HEK293T (cell line): ENCODE measurements at places on chromosomes 5 and 9.

- DNase-seq, result no peak
Observed at GRCh38 chr9:102309379-102309778, 570.9 kb upstream of the GRIN3A start.

- DNase-seq, result no peak
Observed at GRCh38 chr9:28378231-28378630, 805.0 kb upstream of the C9orf72 start.

GRCh38 chr5:37751227-37751626 lies 88.6 kb downstream of the GDNF start:
- no peak for DNase-seq

GRCh38 chr5:17154211-17154996 lies 63.0 kb upstream of the BASP1 start:
- DNase-seq, result no peak

DNA sequence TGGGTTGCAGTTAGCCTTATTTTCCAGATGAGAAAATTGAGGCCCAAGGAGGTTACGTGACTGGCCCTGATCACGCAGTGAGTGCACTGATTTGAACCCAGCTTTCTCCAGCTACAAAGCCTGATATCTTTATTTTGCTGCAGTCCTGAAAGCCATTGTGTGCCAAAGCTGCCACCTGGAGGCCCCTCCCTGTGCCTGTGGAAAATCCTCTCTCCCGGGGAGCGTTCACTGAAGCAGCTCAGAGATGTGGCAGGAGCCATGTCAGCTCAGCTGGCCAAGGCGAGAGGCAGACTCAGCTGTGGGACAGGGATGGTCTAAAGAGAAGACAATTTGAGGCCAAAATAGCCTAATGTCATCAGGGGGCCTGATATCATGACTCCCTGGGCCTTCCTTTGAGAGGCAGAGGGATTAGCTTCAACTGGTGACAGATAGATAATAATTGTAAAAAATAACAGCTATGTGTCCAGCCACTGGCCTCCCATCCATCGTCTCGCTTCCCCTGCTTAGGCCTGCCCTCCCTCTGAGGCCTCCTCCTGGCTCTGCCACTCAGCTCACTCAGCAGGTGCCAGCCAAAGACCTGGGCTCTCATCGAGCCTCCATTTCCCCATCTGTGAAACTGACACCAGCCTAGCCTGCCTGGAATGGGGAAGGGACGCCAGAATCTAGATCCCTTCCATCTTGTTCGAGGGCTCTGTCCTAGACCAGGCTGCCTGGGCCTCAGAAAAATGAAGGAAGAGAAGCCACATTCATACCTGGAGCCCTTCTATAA lies 74.3 kb upstream of the GGTA1 start:
- no peak for DNase-seq
